ENCODE measurements at places on chromosomes 2 and 18.

DNA sequence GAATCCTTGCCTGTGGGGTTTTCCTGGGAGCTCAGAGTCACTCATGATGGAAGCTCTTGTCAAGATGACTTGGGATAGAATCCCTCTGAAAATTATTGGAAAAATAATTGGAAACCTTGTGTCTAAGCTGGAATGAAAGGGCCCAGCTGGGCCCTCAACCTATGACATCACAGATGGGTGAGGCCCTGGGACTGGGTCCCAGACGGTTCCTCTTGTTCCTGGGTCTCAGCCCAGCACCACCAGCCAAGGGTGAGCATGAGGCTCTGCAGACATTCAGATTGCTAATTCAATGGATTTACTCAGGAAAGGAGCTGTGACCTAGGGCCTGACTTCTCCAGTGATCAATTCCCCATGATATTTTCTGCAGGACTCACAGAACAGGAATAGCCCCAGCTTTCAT lies 188.3 kb upstream of the MYT1L start:
- no peak for DNase-seq

DNA sequence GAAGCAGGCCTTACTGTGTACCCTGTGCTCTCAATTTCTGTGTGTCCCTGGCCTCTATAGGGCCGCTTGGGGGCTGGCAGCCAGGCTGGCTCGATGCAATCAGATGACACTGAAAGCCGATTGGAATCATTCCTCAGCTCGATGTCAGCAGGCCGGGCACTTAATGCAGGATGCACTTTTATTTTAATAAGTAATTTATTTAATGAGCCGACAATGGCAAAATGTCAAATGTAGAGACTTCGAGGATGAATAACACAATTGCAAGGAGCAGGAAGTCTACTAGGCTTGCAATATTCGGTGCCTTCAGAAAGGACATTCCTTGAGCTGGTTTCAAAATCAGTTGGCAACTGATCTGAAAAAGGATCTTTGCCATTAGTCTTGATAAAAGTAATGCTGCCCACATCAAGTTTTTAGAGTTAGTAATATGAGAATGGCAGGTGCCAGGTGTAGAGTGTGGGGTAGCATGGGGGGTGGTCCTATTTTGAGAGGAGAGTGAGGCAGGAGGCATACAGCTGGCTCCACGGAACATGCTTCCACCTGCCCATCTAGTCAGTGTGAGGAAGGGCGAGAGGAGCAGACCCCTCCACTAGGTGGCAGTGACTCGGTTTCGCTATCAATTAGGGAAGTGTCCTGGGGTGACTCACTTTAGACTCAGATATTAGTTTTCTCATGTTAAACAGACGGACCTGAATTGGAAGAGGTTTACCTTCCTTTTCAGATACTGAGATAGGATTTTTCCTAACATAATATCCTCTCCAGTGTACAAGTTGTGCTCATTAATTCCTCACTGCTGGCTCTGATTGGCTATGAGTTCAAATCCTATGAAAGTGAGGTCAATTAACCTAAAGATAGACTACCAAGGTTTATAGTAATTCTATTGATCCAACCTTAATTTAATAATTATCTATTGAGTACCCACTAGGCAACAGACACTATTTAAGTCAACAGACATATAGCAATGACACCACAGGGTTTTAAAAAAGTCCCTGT lies 80.9 kb downstream of the NABP1 start:
- DNase-seq = peak; percentile 5

DNA sequence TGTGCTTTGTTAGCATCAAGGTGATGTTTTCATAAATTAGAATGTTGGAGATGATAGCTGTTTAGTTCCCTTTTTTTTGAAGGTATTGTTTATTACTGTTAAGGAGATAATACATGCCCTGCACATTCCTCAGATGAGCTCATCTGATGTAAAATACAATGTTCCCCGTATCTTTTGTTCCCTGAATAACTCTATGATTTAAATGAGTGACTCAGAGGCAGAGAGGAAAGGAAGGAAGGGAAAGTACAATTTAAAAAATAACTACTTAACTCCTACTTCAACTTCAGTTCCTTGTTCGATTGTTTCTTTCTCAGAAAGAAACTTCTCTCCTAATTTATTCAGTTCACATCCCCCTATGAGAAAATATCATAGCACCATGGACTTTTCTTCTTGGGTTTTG lies 208.7 kb downstream of the KCNE4 start:
- DNase-seq = no peak

DNA sequence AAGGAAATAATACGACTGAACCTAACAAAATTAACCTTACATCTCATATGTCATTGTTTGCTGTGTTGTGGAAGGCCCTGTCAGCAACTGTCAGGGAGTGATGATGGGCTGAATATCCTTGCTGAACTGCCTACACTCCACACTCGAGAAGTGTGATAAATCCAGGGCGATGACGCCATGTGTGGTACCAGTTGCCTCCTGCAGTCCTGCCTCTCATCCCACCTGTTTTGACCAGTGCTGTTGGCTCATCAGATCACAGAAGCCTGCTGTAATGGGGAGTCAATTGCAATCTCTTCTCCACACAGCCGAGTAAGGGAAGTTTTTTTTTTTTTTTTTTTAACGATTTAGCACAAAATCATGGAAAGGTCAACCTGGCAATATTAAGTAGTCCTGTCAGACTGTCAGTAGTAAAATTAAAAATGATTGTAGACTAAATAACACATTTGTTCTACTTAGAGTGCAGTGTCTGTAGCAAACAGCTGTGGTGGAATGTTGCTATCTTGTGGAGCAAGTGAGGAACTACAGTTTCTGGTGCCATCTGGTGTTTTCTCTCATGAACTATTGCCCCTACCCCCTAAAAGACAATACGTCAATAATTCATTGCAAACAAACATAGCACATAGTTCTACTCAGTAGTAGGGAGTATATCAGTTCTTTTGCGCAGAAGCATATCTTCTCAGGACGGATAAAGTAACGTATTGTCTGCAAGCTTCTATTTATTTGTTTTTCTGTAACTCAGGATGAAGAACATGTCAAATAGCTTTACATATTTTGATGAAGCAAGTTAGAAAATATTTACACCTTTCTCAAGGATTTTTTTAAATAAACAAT lies 347.6 kb downstream of the CTNNA2 start:
- no peak for DNase-seq

DNA sequence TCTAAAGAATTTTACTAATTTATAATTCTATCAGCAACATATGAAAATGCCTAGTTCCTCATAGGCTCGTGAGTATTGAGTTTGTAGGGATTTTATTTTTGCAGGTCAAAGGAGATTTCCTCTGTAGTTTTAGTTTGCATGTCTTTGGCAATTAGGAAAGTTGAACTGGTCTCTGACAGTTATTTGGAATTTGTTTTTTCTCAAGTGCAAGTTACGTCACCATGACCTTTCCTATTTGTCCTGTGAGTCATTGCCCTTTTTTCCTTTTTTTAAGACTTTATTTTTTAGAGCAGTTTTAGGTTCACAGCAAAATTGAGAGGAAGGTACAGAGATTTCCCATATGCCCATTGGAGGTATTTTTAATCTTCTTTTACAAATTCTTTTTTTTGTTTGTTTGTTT lies 29.0 kb downstream of the RAMP1 start:
- no peak for DNase-seq

GRCh38 chr2:42217307-42217706 lies 48.2 kb downstream of the EML4 start:
- DNase-seq = no peak

DNA sequence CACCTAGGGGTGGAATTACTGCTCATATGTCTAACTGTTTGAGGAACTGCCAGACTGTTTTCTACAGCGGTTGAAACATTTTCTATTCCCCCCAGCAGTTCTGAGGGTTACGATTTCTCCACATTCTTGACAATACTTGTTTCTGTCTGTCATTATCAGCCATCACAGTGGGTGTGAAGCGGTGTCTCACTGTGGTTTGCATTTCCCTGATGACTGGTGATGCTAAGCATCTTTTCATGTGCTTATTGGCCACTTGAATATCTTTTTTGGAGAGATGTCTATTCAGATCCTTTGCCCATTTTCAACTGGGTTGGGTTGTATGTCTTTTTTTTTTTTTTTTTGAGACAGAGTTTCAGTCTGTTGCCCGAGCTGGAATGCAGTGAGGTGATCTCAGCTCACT lies 63.0 kb downstream of the ADNP2 start:
- no peak for DNase-seq

- no peak for DNase-seq
These were observed 34.1 kb downstream of the ODC1 start for GRCh38 chr2:10413991-10414451.
